ENCODE measurements at places on chromosomes 12 and 14.

DNA sequence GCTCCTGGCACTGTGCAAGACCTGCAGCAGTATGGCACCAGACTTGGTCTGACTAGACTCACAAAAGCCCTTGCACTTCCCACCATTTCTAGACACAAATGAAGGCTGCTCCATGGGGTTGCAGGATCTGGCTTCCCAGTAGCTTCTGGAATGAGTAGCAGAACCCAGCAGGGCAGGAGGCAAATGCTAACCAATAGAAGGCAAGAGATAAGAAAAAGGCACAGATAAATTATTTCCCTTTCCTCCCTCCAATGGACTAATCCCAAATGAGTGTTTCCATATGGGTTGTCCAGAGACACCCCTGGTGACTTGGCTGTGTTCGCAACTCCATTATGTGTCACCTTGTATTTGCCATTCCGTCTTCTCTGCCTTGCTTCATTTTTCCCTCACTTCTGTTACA, 49.7 kb downstream of the KIF21A start:
- DNase-seq = no peak

GRCh38 chr12:25001311-25001710, 52.4 kb upstream of the BCAT1 start:
- DNase-seq = no peak

DNA sequence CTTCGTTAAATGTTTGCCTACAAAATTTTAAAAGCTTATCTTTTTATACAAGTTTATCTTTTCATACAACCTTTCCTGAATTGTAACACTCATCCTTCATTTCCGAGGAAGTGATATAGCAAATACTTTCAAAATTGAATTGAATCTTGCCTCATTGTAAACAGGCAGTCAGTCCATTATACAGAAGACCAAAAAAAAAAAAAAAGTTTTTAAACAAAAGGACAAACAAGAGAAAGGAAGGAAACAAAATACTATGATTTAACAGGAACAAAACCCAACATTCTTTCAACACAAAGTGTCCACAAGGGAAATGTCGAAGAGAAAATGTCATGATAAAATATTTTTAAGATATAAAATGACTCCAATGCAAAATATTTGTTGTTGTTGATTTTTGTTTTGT, 8.5 kb downstream of the ATF7 start:
- no peak for DNase-seq

GRCh38 chr14:63426838-63427352, 108.2 kb upstream of the GPHB5 start:
- no peak for DNase-seq

DNA sequence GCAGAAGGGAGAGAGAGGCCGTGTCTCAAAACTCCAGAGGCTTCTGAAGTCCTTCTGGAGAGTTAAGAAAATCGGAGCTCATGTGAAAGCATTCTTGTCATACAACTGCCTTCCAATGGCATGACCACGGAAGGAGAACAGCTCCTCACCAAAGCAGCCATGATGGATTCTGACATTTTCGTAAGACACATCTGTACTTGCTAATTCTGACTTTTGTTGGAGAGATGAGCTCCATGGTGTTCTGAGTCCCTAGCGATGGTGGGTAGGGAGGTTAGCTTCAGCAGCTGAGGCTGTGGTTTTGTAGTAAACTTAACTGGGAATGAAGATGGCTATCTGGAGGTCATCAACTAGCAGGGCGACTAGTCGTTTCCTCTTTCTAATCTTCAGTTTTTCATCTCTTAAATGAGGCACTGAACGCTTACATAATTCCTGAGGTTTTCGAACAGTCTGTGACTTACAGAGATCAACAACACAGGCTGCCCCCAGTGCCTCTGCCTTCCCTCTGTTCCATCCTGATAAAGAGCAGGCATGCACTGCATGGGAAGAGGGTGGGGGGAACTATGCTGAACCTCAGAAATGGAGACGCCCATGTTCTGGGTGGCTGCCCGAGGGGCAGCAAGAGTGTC, 28.6 kb upstream of the DICER1 start:
- no peak for DNase-seq

GRCh38 chr12:47415054-47415453, 290.8 kb downstream of the RPAP3 start:
- no peak for DNase-seq

- no peak for DNase-seq
Measured at GRCh38 chr14:55340482-55340881, 69.3 kb downstream of the FBXO34 start.

- DNase-seq = no peak
Measured at GRCh38 chr12:15038137-15038536, 65.3 kb downstream of the PDE6H start.

DNA sequence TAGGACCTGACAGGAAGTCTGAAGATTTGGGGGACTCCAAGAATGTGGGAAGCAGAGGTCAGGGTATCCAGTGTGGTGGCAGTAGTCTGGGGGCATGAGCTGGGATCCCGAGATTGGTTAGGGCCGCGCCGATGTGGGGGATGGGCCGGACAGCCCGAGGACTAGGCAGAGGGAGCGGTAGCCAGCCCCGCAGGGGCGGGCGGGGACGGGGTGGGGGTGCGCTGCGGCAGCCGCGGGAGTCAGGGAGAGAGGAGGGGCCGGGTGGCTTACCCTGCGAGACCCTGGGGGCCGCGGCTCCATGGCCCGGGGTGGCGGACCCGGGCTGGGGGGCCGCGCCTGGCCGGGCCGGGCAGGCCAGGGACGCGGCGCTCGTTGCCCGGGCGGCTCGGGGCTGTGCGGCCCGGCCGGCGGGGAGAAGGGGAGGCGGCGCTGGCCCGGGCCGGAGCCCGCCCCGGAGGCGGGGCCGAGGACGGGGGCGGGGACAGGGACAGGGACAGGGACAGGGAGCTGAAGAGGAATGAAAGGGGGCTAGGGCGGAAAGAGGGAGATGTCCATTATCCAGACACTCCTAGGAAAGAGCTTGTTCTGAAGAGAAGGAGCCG, 5.6 kb downstream of the ZNF385A start:
- DNase-seq = peak; percentile 34

DNA sequence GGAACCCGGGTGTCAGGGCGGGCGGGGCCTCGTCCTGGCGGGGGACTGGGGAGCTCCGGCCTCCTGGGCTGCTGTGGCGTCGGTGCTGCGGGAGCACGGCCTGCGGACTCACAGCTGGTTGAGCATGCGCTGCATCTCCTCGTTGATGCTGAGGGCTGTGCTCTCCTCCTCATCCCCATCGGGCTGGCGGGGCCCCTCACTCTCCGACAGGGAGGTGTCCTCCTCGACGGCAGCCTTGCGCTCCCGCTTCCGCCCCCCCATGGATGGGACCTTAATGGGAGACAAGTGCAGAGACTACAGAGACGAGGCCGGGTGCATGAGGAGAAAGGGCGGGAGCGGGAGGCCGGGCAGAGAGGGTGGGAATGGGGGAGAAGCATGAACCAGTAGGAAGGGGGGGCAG, 7.3 kb downstream of the IFFO1 start:
- DNase-seq = no peak

DNA sequence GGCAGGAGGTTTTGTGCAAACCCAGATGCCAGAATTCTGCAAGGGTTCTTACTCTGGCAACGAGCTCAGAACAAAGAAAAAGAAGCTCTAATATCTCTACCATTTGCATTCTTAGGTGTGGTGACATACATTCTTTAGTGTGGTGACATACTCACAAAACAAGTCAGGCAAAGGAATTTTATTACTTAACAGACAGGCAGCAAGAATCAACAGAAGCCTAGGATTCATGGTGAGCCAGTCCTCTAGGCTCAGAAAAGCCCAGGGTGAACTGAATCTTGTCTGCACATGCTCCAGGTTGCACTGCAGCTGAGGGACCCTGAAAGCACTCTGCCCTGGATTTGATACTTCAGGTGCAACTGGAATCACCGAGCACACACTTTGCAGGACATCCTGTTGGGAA, 122.4 kb upstream of the PTPRQ start:
- DNase-seq = peak; percentile 21

DNA sequence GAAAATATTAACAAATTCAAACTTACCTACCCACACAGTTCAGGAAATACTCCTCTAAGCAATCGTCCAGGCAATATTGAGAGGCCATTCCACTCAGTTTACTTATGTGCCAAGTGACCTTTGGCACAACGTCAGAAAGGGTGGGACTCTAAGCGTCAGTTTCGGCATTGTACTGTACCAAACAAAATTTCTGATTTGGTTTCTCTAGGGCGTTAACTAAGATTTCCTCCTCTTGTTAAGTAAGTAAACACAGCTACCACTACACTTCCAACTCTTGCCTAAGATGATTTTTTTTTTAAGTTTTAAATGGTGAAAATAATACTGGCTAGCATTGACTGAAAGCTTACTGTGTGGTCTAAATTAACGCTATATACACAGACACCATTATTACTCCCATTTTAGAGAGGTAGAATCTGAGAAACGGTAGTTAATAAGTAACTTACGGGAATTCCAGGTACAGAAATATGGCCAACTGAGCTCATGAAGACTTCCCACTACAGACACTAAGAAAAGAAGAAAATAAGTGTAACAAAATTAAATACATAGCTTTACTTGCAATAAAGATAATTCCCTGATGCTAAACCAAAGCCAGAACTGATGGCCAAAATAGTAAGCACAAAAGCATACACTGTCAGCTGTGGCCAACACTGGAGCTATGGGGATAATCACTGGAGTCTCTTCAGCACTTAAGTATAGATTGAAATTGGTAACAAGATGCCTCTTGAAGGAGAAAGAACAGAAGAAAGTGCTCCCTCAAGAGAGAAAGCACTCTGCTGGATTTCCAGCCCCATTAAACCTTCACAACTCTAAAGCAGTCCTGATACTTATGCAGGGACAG, 76.1 kb downstream of the EPS8 start:
- DNase-seq = no peak

DNA sequence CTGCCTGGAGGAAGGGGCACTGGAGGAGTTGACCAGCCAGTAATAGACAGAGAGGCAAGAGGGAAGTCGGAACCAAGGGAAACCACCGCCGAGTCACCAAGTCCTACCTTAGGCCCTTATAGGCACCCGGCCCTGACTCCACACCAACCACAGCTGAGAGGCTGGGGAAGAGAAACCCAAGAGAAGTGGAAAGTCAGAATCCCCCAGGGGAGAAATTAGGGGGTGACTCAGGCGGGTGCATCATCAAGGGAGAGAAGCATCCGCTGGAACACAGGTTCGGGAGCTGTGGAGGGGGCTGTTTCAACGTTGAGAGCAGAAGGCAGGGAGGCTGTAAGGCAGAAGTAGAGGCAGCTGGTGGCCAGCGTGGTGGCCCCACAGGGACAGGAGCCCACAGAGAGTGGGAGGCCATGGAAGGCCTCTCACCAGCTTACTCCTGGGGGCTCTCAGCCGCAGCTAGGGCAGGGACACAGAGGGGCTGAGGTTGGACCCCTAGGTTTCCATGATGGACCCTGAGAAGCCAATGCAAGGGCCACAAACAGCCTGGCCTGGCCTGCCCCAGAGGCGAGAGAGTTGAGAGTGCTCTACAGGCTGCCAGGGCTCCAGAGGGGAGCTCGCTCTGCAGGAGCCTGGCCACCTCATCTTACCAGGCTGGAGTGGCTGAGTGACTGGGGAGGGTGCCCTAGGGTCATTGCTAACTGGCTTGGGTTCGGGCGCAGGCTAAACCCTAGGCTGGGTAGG, 1.4 kb upstream of the TRMT61A start:
- no peak for DNase-seq

GRCh38 chr14:51653079-51653774, 1.5 kb downstream of the FRMD6 start:
- DNase-seq = peak; percentile 91

GRCh38 chr12:127411981-127412380, 855.0 kb upstream of the TMEM132C start:
- no peak for DNase-seq

DNA sequence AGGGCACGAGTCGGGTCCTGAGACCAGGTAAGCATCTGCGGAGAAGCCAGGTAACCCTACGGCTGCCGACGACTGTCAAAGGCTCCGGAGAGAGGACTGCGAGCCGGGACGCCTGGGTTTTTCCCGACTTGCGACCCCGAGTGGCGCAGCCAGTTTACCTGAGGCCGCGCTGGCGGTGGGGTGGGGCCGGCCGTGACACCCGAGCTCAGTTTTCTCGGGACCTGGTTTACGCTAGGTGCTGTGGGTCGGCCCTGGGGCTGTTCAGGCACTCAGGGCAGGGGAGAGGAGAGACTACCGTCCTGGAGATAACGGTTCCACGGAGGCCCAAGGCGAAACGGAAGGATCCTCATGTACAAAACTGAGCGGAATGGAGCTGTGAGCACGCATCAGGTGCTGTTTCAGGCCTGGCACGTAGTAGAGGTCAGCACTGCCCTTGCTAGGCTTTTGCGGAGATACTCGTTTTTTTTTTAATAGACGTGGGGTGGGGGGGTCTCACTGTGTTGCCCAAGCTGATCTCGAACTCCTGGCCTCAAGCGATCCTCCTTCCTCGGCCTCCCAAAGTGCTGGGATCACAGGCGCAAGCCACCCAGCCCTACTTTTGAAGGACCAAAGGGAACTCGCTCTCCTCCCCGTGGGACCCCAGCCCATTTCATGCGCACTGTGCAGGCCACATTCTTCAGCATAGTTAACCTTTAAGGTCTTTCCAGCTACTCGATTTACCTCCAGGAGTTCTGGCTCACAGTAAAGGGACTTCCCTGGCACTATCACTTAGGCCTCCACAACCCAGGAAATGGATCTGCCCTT, 471 bp downstream of the MTRFR start:
- DNase-seq = peak; percentile 20

- DNase-seq = no peak
Measured at GRCh38 chr12:74031045-74031444, 506.6 kb upstream of the ATXN7L3B start.

DNA sequence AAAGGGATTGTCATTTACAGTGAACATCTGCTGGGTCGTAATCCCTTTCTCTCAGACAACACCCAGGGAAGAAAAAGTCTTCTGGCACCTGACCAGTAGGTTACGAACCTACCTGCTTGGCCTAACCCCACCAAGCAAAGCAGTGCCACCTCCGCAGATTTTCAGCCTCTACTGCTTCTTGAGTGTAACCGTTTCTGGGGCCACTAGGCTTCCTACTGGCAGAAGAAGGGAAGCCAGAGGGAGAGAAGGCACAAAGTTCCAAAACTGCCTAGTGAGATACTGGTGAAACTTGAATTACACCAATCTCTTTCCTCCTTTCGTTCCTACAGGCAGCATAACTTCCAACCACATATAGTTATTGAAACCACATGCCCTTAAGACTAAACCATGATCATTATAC, 383.6 kb downstream of the BCAT1 start:
- no peak for DNase-seq

- peak; percentile 63 for DNase-seq
Measured at GRCh38 chr12:105418229-105418628, 87.7 kb downstream of the C12orf75 start.

GRCh38 chr12:6959058-6959804, 8.1 kb downstream of the PTPN6 start:
- no peak for DNase-seq

GRCh38 chr14:75222208-75222701, 45.8 kb upstream of the TMED10 start:
- DNase-seq = peak; percentile 96

DNA sequence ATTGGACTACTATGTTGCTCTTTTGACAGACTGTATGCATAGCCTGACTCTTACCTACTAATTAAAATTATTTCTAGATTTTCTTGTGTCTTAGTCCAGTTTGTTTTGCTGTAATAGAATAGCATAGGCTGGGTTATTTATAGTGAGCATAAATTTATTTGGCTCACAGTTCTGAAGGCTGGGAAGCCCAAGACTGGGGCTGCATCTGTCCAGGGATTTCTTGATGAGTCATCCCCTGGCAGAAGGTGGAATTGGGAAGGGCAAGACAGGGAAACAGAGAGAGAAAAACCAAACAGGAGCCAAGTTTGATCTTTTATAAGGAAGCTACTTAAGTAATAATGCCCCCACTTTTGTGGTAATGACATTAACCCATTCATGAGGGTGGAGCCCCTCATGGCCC, 759.2 kb upstream of the LRFN5 start:
- no peak for DNase-seq

Measured in fibroblast of pulmonary artery (primary cell).